Cardiac muscle cell (in vitro differentiated cells and primary cell): ENCODE measurements at places on chromosomes 11 and 22.
A peak's percentile ranks its signal among the peaks of the same experiment; 100 is the strongest.

GRCh38 chr11:129992161-129992944, 10.3 kb downstream of the PRDM10 start:
- DNase-seq: peak; percentile 36

DNA sequence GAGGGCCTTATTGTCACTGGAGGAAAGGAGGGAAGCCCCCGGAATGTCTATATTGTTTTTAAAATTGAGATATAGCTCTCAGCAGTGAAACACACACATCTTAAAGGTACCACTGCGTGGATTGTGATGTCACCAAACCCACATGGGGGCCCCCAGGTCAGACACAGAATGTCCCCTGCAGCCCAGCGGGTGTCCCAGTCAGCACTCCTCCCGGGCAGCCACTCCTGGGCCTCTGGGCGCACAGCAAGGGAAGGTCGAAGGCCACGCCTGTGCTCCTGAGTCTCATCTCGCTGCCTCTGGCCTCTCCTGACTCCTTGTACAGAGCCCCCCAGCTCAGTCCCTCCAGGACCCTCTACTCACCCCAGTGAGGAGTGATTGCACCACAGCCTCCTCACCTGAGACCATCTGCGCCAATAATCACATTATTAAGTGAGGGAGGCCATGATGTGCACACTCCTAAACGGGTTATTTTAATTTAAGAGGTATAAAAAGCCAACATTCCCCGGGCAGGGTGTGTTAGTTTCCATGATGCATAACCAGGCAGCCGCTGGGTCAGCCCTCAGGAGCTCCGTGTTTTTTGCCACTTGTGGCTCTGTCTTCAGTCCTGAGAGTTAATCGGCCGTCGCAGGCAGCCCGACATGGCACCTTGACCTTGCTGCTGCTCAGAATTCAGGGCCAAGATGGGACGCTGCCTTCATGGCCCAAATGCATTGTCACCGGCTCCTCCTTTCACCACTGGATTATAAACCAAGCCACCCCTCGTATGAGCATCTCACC, 1089.3 kb downstream of the BRD1 start:
- no peak for DNase-seq

GRCh38 chr11:2825889-2826678, 59.5 kb downstream of the CDKN1C start:
- DNase-seq: peak; percentile 98

- no peak for DNase-seq
Observed at GRCh38 chr11:78100676-78101472, 21.2 kb upstream of the NDUFC2 start.

DNA sequence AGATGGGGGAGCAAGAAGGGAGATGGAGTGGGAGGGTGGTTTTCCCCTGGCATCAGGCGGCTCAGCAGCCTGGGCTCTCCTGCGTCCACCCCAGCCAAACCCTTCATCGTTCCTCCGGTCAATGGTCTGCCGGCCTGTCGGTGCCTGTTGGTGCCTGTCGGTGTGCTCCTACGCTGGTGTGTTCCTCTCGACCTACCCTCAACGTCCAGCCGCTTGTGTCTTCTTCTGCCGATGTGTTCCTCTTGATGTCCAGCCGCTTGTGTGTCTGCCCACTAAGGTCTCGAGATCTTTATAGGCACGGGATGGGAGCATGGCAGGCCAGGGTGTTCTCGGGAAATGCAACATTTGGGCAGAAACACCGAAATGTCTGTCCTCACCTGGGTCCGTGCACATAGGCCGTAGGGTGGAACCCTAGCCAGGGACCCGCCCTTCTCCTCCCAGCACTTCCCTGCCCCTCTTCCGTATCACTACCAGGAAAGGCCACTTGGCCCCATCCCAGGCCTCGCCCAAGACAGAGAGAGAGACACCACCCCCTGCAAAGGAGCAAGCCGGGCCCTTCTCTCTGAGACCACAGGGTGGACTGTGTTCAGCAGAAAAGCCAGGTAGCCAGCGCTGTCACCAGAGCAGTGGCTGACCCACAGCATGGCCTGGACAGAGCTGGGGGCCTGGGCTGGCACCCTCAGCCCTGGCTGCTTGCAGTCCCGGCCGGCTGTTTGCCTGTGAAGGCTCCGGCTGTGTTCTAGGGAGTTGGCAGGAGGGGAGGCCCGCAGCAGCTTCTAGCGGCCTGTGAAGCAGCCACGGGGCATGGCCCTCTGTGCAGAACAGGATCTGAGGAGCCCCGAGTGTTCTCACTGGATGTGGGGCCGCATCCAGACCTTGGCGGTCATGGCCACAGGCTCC, 61.6 kb upstream of the KCNQ1OT1 start:
- DNase-seq: no peak

GRCh38 chr22:20324139-20324516, 4.3 kb upstream of the DGCR6L start:
- DNase-seq: no peak

GRCh38 chr22:30015229-30015797, 65.0 kb upstream of the HORMAD2 start:
- DNase-seq: no peak

- peak; percentile 84 for DNase-seq
Observed at GRCh38 chr22:30606455-30607299, at the start of gene TCN2. TSS of gene TCN2 (plus strand) at chr22:30607174. CDS start at chr22:30607332, 158 bp downstream.

DNA sequence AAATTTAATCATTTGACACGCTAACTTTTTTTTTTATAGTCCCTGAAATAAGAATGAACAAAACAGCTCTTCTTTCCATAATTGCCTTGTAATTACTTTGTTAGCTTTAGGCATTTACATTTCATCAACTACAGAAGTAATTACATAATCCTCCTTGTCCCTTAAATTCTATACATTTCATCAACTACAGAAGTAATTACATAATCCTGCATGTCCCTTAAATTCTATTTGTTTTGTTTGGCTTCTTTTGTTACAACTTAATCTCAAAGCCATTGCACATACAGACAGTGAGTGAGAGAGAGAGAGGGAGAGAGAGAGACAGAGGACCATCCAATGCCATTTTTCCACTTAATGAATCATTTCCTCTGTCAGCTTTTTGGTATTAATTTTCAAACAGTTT, 873.2 kb downstream of the METTL15 start:
- DNase-seq: peak; percentile 48

- no peak for DNase-seq
Observed at GRCh38 chr11:1734641-1735081, 15.7 kb downstream of the IFITM10 start.

DNA sequence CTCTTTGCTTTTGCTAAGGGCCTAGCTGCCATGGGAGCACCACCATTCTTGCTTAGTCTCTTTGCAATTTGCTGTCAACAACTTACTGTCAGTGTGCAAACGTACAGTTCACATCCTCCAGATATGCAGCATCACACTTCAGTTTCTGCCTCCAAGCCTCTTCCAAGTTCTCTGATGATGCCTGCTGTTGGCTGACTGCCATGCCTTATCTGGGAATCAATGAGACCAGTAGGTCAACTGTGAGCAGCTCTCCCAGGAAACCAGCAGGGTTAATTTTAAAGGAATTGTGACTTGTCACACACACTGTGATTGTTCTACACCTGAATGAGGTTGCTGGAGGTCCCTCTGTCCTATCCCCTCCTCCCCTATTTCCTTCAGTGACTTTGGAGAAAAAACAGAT, 56.0 kb downstream of the COPB1 start:
- DNase-seq: peak; percentile 38

DNA sequence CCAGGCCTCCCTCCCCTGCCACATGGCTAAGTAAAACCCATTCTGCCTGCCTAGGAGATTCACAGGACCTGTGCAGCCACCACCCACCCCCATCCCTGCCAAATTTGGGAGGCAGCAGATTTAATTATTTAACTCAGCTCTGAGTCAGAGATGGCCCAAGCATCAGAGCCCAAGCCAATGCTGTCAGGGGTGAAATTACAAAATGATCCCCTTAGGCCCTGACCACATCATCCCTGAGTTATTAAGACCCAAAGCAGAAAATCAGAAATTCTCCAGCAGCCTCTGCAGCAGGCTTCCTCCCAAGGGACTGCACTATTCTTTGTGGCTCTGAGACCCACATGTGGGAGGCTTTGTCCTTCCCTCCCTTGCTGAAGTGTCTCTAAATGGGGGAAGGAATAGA, 52.8 kb upstream of the RRAS2 start:
- no peak for DNase-seq

DNA sequence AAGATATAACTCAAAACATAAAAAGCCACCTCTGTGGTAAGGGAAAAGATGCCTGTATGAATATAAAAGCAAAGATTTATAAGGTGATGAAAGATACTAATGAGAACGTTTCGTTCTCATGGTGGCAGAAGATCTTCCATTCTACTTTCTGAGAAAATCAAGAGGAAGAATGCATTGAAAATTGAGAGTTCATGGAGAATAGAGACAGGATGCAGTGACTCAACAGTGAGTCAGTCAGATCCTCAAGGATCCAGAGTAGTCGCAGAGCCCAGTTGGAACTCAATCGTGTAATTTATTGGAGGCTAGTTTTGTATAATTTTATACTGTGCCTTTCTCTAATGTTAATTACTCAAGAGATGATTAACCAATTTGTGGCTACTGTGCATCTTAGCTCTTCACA, 73.3 kb downstream of the ENTHD1 start:
- DNase-seq: peak; percentile 65

- DNase-seq: no peak
Observed at GRCh38 chr11:32115446-32115845, 24.6 kb downstream of the RCN1 start.
